Esophagus squamous epithelium (tissue), 5 donors: ENCODE measurements at places on chromosomes 3 and 15.

DNA sequence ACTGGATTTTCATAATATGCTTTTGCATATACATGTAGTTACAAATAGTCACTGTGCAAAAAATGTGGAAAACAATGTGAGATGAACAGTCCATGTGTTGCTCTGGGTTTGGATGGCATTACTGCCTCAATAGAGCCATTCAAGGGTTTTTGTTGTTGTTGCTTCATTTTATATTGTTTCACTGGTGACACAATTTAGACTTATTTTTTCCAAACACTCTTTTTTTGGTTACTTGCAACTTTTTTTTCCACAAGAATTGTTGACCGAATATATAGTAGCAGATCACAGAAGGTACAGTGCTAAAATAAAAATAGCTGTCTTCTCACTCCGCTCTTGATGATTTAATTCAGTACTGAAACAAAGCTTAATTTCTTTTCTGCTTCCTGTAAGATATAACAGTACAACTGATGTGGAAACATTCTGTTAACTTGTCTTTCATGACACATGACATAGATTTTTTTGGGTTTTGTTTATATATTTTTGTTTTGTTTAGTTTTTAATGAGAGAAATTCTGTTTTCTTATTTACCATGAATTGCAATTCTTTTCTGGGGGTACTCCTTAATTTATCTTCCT, 618.6 kb downstream of the NAALADL2 start:
- H3K4me1 ChIP-seq = no peaks in the 10 kb centered on the region
- no peak overlapping the region for H3K4me3 ChIP-seq
- H3K36me3 ChIP-seq = no peaks in the 10 kb centered on the region
- no peak overlapping the region for H3K27ac ChIP-seq

- no peaks in the 10 kb centered on the region for H3K4me1 ChIP-seq
- H3K36me3 ChIP-seq = no peaks in the 10 kb centered on the region
- no peak overlapping the region for H3K27ac ChIP-seq
- no peak overlapping the region for H3K4me3 ChIP-seq
- DNase-seq = no peak
These were observed 62.7 kb downstream of the SLMAP start for GRCh38 chr3:57818772-57819171.

GRCh38 chr3:64681827-64682226, 6.0 kb downstream of the ADAMTS9 start:
- no peak overlapping the region for H3K27ac ChIP-seq
- no peaks in the 10 kb centered on the region for H3K27me3 ChIP-seq
- H3K4me3 ChIP-seq = no peak overlapping the region
- DNase-seq = no peak
- no peaks in the 10 kb centered on the region for H3K4me1 ChIP-seq
- no peaks in the 10 kb centered on the region for H3K36me3 ChIP-seq

DNA sequence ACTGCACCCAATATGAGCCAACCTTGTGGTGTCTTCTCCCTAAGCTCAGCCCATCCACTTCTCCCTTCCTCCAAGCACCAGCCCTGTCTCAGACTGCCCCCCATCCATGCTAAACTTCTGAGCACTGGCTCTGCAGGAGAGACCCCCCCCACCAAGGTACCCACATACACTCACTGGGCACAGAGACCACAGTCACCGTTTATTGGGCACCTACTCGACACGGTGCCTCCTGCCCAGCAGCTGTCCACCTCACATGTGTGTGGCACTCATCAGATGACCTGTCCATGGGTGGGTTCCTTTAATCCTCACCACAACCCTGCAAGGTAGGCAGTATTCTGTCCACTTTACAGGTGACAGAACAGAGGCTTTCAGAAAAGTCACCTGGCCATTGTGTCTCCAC, 22.3 kb upstream of the SFMBT1 start:
- no peak overlapping the region for H3K4me3 ChIP-seq
- DNase-seq = no peak
- H3K36me3 ChIP-seq = no peaks in the 10 kb centered on the region
- H3K27ac ChIP-seq = no peak overlapping the region
- H3K4me1 ChIP-seq = peaks cover 14% of the 10 kb centered on the region
- H3K27me3 ChIP-seq = peaks cover 8% of the 10 kb centered on the region

DNA sequence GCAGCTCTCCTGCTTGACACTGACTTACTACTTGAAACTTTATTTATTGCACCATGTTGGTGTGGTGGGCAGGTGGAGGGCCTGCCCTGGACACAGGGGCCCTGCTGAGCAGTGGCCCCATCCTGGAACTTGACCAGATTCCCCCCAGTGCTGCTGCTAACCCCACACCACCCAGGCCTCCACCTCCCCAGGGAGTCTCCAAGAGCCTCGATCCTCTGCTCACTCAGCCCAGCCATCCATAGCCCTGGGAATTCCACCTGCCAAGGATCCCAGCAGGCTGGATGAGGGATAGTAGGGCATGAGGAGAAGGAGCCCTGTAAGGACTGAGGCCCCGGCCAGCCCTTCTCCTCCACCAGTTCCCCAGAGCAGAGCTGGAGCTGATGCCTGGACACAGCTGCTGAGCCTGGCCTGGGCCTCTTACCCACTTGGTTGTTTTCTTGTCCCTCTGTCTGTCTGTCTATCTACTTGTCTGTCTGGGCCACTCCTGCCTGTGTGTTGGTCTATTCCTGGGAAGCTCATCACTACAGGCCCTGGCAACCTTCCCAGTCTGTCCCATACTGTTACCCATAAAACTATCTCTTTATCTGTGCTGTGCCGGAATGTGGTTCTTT, 2.8 kb downstream of the CHAC1 start:
- H3K4me1 ChIP-seq = peaks cover 14% of the 10 kb centered on the region
- no peaks in the 10 kb centered on the region for H3K27me3 ChIP-seq
- no peak overlapping the region for H3K27ac ChIP-seq
- no peaks in the 10 kb centered on the region for H3K36me3 ChIP-seq
- no peak for DNase-seq

DNA sequence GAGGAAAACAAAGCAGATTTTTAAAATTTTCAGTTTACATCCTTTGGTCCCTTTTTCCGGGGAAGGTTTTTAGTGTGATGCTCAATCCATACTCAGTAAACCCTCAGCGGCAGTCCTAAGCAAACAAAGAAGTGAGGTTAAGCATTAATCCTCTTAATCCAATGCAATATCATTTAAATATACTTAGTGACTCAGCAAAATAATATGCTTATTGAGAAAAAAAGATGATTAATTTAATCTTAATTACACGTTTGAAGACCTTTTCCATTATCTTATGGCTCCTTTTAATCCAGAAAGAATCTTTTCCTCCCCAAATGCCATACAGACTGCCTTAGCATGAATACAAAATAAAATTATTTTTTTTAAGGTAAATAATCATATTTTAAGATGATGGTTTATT, at the start of gene GABRR3:
GABRR3 (minus strand) TSS at position 108 of the 400 bp plus-strand sequence. CDS start 328 bp downstream, outside the sequence.
- no peak within 1 kb of the TSS for H3K27ac ChIP-seq
- peaks cover 3% of the 10 kb centered on the region for H3K4me1 ChIP-seq
- H3K27me3 ChIP-seq = no peaks in the 10 kb centered on the region
- no peak for DNase-seq
